ENCODE measurements at places on chromosomes 6 and 20.

DNA sequence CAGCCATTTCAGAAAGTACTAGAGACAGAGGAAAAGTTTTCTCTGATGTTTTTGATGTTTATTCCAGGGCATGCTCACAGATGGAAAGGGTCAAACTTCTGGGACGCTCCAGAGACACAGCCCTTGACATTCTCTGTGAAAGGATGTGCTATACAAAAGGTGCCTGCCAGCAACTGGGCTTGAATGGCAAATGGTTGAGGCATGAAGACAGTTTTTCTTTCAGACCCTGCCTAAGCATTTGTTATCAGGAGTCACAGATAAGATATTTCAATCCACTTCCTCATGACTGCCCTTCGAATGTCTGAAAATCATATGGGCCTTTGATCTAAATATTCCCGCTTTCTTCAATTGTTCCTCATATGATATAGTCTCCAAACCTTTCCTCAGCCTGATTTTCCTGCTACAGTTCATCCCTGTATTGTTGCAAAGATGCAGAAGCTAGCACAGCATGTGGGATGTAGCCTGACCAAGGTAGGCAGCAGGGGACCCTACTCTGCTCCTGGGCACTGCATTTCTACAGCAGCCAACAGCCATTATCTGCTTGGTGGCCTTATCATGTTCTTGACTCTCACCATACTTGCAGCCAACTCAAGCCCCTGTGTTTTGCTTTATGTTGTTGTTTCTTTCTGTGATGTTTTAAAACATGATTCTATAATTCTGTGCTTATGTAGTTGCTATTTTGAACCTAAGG lies 14.6 kb upstream of the TXLNB start:
- DNase-seq, result no peak

DNA sequence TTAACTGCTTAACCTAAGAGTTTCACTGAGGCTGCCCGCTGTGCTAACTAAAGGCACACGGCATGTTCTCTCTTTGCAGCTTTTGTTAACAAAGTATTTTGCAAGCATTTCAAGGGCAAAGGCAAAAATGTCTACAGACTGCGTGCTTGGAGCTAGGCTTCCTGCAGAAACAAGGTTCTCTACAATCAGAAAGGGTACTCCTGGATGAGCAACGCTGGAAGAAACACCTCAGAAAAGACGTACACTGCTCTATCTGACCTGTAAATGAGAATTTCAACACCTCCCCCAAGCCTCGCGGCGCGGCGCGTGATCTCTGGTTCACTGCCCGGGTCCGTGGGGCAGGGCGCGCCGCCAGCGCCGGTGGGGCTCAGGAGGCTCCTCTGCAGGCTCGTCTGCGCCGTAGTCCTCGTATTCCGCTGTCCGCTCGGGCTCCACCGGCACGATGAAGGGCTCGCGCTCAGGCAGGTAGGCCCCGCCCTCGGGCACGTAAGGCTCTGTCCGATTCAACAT lies 120.9 kb downstream of the COL12A1 start:
- no peak for DNase-seq

- DNase-seq, result no peak
These were observed 177.6 kb downstream of the SASH1 start for GRCh38 chr6:148520109-148520841.

DNA sequence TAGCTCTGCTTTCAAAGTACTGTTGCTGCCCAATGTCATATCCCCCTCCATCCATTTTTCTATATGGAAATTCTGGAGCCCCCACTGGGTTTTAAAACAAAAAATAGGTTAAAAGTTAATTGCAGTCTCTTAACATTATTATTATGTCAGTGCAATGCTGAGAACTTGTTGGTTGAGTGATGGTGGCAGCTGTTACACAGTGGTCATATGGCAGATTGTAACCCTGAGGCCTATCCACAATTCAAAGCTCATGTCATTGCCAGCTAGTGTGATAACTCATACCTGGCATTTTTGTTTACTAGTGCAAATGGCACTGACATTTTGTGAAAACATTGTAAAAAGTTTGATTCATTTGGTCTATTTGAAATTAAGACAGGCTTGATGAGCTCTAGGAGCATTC lies 305.7 kb upstream of the FLRT3 start:
- DNase-seq, result no peak

DNA sequence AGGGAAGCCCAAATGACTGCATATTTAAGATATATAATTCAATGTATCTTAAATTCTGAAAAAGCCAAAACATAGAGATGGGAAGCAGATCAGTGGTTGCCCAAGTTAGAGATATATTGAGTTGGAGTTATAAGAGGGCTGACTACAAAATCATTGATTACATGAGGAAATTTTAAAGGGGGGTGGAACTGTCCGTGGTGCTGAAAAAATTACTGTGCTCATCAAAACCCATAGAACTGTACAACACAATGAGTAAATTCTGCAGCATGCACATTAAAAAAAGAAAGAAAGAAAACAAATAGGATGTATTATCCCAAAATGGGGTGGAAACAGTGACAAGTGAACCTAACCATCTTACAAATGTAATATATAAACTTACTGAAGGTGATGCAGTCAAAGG lies 100.9 kb downstream of the FUT9 start:
- DNase-seq, result no peak

DNA sequence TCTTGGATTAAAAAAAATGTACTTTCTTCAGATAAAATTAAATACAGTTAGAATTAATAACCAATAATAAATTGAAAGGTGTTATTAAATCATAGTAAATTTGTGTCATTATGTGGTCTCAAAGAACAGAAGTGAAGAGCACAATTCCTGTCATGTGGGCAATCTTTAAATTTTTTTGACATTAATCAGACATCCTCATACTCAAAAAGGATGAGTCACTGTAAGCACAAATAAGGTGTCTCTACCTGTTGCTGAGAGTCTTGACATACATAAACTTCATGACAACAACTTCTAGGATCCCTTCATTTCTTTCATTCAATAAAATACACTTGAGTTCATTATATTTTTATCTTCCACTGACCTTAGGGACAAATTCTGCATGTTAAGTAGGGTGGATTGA lies 76.1 kb downstream of the SLC22A3 start:
- DNase-seq, result peak; percentile 76

GRCh38 chr6:118469468-118469867 lies 78.6 kb upstream of the PLN start:
- no peak for DNase-seq

DNA sequence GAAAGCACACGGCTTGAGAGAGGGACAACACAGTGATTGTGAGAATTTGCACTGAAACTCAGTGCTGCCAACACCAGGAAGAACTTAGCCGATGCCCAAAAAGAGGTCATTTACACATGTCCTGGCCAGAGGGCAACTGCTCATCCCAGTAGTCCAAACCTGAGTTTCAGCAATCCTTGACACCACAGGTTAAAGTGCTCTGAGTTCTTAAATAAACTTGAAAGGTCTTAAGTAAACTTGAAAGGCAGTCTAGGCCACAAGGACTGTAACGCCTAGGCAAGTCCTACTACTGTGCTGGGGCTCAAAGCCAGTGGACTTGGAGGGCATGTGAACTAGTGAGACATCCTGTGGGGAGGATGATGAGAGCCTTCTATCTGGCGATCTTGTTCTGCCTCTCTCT lies 14.1 kb downstream of the SNX14 start:
- DNase-seq, result no peak

DNA sequence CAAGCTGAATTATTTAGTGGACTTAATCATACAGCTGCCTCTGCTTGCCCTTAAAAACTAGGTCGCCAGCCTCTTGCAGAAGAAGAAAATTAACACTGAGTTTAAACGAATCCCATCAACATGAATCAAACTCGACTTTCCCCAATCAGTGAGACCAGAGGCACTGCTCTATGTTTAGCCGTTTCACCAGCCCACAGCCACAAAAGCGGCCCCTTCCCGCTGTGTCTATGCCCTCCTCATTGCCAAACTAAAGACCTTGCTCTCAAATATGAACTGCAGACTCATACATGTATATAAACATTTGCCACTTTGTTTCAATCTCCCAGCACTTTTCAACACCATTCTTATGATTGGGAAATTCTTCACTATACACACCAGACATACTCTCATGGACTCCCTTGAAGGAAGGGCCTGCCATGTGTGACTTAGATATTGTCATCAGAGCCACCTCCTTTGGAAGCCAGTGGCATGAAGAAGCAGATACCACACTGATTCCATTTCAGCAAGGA lies 105.8 kb upstream of the ADGRF1 start:
- DNase-seq, result no peak

DNA sequence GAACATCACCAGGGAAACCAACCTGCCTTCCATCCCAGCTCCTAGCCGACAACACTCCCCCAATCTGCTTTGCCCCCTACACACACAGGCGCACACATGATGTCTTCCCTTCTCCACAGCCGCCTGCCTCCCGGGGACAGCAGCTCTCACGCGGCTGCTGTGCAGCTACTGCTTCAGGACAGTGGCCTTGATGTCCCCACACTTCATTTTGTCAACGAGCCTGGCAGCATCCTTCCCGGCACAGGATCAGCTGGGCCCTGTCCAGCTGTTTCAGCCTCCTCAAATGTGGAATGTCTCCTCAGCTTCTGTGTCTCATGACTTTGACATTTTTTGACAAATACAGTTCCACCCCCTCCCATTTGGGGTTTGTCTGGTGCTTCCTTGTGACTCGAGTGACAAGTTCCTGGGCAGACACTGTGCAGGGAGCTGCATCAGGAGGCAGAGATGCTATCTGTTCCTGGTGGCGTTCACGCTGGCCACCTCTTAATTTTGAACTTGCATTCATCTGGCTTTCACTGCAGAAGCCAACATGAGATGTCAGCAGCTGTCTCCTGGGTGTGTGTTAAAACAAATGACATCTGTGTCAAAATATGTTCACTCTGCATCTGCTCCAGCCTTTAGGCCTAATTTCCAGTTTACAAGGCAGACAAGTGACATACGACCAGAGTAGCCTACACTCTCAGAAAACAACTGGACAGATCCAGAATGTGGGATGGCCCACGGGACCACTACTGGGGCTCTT lies 57.2 kb downstream of the GINS1 start:
- DNase-seq, result no peak

- DNase-seq, result peak; percentile 41
These were observed 179.5 kb downstream of the BTBD9 start for GRCh38 chr6:38460186-38460585.

- DNase-seq, result no peak
These were observed 380.6 kb upstream of the CHD6 start for GRCh38 chr20:41998539-41999341.

GRCh38 chr20:58623579-58624473 lies 27.3 kb upstream of the STX16 start:
- DNase-seq, result peak; percentile 96

DNA sequence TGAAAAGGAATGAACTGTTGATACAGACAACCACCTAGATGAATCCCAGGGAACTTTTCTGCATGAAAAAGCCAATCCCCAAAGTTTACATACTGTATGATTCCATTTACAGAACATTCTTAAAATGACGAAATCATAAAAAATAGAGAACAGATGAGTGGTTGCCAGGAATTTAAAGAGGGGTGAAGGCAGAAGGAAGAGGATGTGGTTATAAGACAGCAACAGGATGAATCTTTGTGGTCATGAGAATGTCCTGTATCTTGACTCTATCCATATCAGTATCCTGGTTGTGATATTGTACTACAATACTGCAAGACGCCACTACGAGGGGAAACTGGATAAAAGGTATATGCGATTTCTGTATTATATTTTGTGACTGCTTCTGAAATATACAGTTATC lies 70.1 kb upstream of the EMILIN3 start:
- no peak for DNase-seq

GRCh38 chr20:41989935-41990635 lies 371.9 kb upstream of the CHD6 start:
- no peak for DNase-seq

- peak; percentile 99 for DNase-seq
These were observed 39.0 kb downstream of the B4GALT5 start for GRCh38 chr20:49674383-49675352.

Measured in SW480 (cell line).